ENCODE measurements at places on chromosomes 5 and 9. TPM values are rescaled to one million over a fixed set of nuclear protein-coding genes. Genes with fewer than 3 reads are reported as not detected.

Gene ALDH1A1
- total RNA-seq = not detected

Gene FUBP3
- total RNA-seq = 32.9 TPM

Gene PDE6A
- not detected for total RNA-seq

Gene HAPLN1
- not detected for total RNA-seq

Gene SPATA6L
- total RNA-seq = 0.78 TPM

Gene IPO11
- 59.7 TPM for total RNA-seq

Gene STK32A
- not detected for total RNA-seq

Gene MSX2
- not detected for total RNA-seq

Gene NEURL1B
- total RNA-seq = 0.22 TPM

Gene CDH9
- total RNA-seq = not detected

Gene DBH
- total RNA-seq = not detected

Gene GMCL2
- not detected for total RNA-seq

Gene IL33
- not detected for total RNA-seq

Gene AFAP1L1
- total RNA-seq = 1.6 TPM

Gene WNK2
- total RNA-seq = 2.8 TPM

Gene CSNK1A1
- total RNA-seq = 168 TPM

Gene SLC6A19
- not detected for total RNA-seq

Gene TAF11L10
- not detected for total RNA-seq

Gene POU5F2
- total RNA-seq = 0.45 TPM

Gene HSD17B3
- not detected for total RNA-seq

Gene PCDHB7
- not detected for total RNA-seq

Gene PCDHGB1
- total RNA-seq = not detected

Gene RAI14
- 1.1 TPM for total RNA-seq

Gene DDX4
- not detected for total RNA-seq

Gene KDM4C
- 32.9 TPM for total RNA-seq

Gene PCSK1
- not detected for total RNA-seq

Gene OR1K1
- not detected for total RNA-seq

Gene NUTM2F
- total RNA-seq = not detected

Gene ELP1
- total RNA-seq = 28.7 TPM

Gene CD72
- total RNA-seq = 13.1 TPM

Gene GPSM1
- 8.8 TPM for total RNA-seq

Gene DEPDC1B
- 30.2 TPM for total RNA-seq

Gene REEP5
- total RNA-seq = 38.0 TPM

Gene PCDHA10
- not detected for total RNA-seq

Gene ARHGEF28
- 0.05 TPM for total RNA-seq

Gene LPAR1
- not detected for total RNA-seq

Gene SHOC1
- total RNA-seq = not detected

Gene DMRTA1
- total RNA-seq = not detected

Gene CBY3
- 1.2 TPM for total RNA-seq

Gene TAF7
- total RNA-seq = 58.1 TPM

Gene MACIR
- 8.6 TPM for total RNA-seq

Gene CDC23
- 40.4 TPM for total RNA-seq

Gene PTBP3
- total RNA-seq = 108 TPM

Gene UGT3A2
- total RNA-seq = not detected

Gene GABRA6
- total RNA-seq = not detected
